Left renal cortex interstitium (tissue), 4 donors: ENCODE measurements at places on chromosomes 4 and X. TPM values are rescaled to one million over a fixed set of nuclear protein-coding genes. Genes with fewer than 3 reads are reported as not detected.

- no peak for DNase-seq
These were observed 128.8 kb upstream of the GPC4 start for GRCh38 chrX:133544115-133544514.

- no peak for DNase-seq
These were observed 137.8 kb downstream of the ANTXR2 start for GRCh38 chr4:79935274-79935673.

DNA sequence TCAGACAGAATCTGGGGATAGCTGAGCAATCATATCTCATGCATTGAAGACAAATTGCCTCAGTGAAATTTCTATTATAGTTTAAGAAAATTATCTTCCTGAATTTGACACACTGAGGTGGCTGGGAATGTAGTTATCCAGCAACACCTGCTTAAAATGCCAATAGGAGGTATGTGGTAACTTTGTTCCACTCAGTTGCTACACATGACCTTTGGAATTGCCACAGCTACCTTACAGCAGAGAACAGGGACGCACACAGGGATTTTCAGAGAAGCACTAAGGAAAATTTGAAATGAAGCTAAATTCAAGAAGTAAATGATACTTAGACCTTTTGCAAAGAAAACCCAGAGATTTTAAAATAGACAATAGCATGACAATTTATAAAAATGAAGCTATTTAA is 264.6 kb downstream of the IL1RAPL1 start:
- no peak for DNase-seq

Gene FAM47E
- polyA plus RNA-seq = 7.8 TPM

GRCh38 chr4:85701861-85702321 is 226.9 kb downstream of the ARHGAP24 start:
- no peak for DNase-seq
